AG08396 (cell line): ENCODE measurements at places on chromosomes 3 and 15.

DNA sequence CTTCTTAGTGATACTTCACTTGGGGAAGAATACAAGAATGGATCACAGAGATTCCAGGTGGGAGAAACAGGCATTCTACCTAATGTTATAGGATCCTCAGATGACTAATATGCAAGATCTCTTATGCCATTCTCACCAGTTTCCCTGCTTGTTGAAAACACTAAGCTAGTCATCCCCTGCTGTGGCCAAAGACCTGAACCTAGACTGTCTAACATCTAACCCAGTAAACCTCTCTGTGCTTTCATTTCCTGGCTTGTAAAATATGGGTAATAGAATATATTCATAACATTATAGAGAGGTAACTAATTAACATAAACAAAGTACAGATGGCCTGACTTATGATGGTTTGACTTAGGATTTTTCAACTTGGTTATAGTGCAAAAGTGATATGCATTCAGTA lies 776.3 kb downstream of the TUSC7 start:
- DNase-seq = no peak

- no peak for DNase-seq
Observed at GRCh38 chr3:6994081-6994668, 133.3 kb downstream of the GRM7 start.

DNA sequence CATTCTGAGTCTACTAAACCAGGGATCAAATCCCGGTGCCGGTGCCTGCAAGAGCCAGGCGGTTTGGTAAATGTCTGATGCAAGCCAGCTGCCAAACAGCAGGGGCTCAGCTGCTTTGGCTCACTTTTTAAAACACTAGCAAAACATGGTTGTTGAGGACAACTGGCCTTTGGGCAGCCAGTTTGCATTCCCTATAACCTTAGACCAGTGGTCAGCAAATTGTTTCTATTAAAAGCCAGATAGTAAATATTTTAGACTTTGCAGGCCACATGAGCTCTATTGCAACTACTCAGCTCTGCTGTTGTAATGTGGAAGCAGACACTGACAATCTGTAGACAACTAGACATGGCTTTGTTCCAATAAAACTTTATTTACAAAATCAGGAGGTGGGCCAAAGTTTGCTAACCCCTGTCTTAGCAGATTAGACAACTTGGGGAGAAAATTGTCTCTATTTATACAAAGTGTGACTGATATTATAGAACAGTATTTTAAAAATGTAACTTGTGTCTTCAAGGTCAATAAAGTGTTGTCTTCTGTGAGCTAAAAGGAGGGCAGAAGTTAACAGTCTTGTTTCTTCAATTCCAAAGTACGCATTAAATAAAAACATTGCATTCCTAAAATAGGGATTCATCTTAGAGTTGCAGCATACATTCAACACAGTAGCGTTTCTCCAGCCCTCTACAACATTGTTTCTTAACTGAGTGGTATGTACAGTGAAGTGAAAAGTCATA lies 67.6 kb downstream of the SSUH2 start:
- peak; percentile 69 for DNase-seq

GRCh38 chr15:70475407-70475781 lies 288.0 kb downstream of the UACA start:
- no peak for DNase-seq

DNA sequence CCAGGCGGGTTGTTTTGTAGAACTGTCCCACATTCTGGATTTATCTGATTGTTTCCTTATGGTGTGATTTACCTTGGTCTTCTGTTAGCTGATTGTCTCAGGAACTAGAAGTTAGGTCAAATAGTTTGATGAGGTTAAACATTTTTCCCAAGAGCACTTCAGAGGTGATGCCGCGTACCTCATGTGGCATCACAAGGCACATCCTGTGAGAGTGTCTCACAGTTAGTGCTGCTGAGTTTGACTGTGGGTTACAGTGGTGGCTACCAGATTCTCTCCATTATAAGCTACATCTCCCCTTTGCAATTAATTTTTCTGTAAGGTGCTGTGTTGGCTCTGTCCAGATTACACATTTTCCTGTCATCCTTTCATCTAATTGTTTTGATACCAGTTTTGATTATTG lies 12.6 kb downstream of the RPUSD3 start:
- DNase-seq = no peak

- DNase-seq = no peak
Observed at GRCh38 chr3:169952045-169952444, 14.6 kb upstream of the SEC62 start.
